ENCODE measurements at places on chromosomes 1 and 21.
A peak's percentile ranks its signal among the peaks of the same experiment; 100 is the strongest.

- DNase-seq: no peak
Measured at GRCh38 chr1:7046314-7046713, 261.1 kb downstream of the CAMTA1 start.

DNA sequence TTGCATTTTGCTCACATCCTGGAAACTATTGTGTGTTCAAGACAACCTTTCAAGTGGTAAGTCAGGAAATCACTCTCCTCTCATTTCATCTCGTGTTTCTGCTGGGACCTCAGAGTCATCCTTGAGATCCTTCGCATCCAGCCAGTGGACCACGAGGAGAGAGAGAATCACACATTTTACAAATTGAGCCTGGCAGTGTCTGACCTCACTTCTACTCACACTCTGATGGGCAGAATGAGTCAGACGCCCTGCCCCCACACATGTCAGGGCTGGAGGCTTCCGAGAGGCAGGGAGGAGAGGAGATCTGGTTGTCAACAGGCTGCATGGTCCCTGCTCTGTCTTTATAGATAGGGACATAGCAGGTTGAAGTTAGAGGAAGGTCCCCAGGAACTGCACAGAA, 509.7 kb downstream of the AJAP1 start:
- no peak for DNase-seq

- no peak for DNase-seq
Measured at GRCh38 chr21:35316933-35317332, 267.8 kb upstream of the RUNX1 start.

DNA sequence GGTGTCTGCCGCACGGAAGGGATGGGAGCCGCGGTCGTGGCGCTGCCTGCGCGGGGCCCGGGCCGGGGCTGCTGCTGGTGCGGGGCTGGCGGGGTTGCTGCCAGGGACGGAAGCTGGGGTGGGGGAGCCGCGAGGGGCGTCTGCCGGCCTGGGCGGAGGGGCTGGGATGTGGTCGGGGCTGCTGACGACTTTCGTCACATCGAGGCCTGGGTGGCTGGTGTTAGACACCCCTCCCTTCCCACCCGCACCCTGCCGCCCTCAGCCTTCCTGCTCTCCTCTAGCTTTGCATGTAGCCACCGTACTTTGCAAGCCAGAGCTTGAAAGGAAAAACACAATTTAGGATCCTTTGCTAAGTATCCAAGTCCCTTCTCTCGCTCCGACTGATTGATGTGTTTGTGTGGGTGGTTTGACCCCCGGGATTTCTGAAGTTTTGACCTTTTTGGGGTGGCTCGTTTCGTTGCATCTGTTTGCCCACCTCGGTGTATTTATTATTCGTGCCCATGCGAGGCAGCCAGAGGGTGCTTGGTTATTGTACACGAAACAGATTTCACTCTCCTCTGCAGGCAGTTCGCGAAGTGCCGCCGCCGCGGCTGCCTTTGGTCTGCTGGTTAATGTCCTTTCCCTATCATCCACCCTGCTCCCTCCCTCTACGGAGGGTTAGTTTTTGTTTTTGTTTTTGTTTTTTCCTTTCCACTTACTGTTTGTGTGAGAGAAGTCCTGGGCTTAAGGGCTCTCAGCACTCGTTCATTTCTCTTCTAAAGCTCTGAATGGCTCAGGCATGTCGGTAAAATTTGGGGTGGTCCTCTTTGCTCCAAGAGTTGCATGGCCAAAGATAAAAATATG, 868 bp downstream of the C1orf21 start:
- no peak for DNase-seq

DNA sequence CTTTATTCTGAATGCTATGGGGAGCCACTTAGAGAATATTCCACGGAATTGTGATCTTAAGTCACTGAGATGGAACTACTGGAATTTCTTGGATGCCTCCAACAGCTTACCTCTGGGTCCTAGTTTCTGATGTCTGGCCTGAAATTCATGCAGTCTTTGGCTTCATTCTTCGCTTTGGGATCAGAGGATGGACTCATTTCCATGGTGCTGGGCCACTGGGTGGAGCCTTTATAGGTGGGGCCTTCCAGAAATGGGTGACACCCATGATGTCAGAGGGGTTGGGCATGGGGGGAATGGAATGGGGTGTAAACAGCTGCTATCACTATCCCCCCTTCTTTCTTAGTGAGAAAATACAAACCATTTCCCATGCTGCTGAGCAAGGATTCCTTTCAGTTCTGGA, 73.7 kb upstream of the FGGY start:
- no peak for DNase-seq

GRCh38 chr1:31954607-31955283, 16.6 kb upstream of the PTP4A2 start:
- no peak for DNase-seq

DNA sequence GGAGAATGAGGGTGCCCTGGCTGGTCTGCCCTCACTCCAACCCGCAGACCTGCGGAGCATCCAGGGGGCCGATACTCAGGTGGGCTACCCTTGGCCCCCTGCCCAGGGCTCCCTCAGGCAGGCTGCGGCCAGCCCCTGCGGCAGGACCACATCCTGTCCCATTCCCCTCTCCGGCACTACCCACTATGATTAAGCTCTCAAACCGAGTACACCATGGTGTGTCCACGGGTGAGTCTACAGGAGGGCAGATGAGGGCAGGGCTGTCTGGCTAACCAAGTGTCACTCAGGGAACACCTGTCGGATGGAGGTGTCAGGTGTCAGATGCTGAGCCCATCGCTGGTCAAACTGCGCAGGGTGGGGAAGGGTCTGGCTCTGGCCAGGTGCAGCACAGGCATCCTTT, 47.2 kb downstream of the SLC66A1 start:
- no peak for DNase-seq

GRCh38 chr1:218499011-218499691, 154.0 kb downstream of the TGFB2 start:
- DNase-seq: no peak

GRCh38 chr1:153959454-153959853, 1.0 kb upstream of the CRTC2 start:
- no peak for DNase-seq

DNA sequence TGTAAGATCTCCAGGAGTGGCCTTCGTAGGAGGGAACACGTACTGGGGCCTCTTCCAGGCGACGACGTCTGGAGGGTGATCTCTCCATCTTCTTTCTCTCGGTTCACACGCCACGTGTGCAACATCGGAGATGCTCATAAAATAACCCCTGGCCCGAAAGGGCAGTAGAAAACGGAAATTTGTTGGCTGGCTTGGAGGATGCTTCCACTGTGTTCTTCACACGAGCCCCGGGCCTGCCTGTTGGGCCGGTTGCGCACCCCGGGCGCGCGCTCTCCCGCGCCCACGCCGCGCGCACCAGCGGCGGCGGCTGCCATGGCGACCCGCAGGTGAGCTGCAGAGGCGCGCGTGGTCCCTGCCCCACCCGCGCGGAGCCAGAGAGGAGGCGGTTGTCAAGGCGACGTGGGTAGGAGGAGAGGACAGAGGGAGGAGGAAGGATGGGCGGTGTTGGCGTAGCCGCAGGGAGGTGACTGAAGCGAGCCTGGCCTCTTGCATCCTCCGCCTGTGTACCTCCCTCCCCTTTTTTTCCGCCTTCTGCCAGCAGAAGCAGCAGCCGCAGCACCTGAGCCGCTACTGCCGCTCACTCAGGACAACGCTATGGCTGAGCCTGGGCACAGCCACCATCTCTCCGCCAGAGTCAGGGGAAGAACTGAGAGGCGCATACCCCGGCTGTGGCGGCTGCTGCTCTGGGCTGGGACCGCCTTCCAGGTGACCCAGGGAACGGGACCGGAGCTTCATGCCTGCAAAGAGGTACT, at the start of gene ELAPOR1:
ELAPOR1 (plus strand) TSS at position 526 of the 752 bp plus-strand sequence; CDS start at position 595, 69 bp downstream.
- peak; percentile 90 for DNase-seq

GRCh38 chr1:232657426-232658005, 27.6 kb upstream of the SIPA1L2 start:
- DNase-seq: no peak

DNA sequence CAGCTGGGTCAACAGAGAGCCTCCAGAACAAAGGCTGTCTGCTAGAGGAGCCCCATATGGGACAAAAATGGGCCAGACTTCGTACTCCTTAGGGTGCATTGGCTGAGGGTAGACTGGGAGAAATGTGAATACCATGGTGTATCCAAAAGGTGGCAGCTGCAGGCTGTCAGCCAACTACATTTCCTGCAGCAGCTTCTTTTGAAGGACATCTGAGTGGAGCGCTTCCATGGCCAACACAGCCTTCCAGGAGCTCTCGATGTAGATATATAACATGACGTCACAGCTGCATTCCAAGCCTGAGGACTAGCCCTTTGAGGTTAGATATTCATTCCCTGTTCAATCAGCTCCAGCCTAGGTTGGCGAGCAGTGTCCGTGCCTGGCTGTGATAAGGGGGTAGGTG, 107.7 kb downstream of the MAB21L3 start:
- DNase-seq: no peak

DNA sequence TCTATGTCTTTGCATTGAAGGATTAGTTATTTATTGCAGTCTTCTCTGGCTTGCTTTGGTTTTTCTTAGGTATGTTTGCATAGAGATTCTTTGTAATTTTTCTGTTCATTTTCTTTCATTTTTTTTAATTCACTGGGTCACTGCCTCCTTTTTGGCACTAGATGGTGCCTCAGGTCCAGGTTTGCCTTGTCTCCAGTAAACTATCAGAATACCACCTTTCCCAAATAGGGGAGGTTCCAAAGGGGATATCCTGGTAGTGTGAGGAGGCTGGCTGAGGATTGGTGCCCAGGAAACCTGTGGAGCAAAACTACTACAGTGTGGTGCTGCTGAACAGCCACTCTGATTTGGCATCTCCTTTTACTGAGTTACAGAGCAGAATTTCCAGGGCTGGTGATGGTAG, 257.1 kb downstream of the KCTD3 start:
- DNase-seq: no peak

DNA sequence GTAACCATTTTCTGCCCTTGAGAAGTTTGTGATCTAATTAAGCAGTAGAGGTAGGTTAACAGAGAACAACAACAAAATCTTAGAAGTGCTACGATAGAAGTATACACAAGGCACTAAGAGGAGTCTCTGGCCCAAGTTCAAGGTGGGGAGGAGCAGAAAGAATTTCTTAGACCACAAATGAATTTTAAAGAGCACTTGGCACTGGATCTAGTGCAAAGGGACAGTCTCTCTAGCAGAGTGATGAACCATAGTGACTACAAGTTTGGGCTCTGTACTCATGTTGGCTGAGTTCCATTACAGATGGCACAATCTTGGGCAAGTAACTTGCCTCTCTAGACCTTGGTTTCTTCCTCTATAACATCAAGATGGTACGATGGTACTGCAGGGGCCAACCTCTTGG, 33.3 kb upstream of the PIGC start:
- DNase-seq: no peak

DNA sequence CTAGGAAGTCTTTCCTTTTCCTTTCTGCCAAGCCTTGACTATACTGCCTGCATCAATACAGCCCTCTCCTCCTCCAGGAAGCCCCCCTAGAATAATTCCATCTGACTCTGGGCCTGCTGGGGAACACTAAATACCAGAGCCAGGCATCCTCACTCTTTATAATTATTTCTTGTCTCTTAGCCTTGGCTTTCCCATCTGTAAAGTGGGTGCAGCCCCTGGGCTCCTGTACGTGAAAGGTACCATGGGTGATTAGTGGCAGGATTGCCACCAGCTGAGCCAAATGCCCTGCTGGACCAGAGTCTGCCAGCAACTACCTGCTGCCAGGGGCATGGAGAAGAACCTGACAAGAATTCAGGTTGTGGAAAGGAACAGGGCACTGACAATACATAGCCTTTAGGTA, 58.7 kb downstream of the LGR6 start:
- no peak for DNase-seq

DNA sequence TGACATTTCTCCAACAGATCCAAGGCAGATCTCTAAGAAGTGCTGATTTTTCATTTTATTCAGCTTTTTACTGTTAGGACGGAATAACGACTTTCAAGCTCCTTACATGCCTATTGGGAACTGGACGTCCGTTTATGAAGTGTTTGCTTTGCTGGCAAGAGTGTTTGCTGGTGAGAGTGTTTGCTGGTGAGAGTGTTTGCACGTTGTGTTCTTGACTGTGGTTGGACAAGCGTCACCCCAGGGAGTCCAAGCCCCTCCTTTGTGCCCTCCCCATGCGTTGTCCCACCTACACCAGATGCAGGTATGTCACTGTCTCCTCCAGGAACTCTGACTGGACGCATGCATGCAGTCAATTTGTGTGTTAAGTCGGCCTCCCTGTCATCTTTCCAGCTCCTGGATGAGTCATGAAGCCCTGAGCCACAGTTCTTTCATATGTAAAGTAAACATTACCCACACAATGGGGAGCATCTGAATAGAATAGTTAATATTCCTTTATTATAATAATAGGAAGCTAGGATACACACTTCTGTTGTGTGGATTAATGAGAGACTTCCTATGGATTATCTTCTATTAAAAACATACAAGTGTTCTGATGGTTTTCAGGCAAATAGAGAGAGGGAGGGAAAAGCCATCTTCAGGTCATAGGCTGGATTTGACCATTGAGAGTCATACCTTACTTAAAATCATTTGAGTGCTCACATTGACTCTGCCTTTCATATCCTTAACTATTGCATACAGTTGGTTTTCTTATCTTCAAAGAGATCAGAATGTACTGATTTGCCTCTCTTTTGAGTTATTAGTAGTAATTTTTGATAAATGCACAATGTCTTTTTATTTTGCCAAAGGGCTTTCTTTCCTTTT, 119.2 kb downstream of the GALNT2 start:
- no peak for DNase-seq

DNA sequence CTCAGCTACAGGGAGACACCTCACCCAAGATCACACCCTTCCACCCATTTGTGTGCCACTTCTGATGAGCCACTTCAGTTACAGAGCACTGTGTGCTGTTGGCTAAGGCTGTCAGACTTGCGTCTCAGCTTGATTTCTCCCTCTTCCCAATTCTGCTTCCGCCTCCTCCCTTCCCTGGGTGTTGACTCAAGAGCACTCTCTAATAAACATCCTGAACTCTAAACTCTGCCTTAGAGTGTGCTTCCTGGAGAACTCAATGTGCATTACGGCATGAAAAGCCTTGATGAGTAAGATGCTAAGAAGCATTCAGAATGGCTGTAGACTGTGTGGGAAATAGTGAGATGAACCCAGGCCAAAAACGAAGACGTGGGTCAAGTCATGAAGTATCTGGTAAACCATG, 54.9 kb upstream of the S1PR1 start:
- DNase-seq: no peak

GRCh38 chr1:229406798-229407197, 27.1 kb downstream of the ACTA1 start:
- no peak for DNase-seq

DNA sequence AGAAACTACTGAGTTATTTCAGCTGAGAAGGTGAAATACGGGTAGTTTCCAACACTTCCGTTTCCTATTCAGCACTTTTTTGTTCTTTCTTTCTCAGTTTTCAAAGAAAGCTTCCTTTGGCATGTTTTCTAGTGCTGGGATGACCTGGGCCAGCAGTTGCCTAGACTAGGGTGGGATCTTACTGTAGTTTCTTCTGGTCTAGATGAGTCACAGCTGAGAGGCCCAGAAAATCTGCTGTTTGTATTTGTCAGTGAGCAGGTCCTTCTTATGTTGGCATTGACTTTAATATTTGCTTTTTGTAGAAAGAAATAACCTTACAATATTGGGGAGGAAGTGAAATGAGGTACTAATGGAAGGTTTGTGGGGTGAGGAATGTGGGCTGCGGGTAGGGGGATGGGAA, 22.2 kb downstream of the C1orf21 start:
- no peak for DNase-seq
